Globus pallidus (tissue), 1 donor: ENCODE measurements at places on chromosomes 2 and 18.

DNA sequence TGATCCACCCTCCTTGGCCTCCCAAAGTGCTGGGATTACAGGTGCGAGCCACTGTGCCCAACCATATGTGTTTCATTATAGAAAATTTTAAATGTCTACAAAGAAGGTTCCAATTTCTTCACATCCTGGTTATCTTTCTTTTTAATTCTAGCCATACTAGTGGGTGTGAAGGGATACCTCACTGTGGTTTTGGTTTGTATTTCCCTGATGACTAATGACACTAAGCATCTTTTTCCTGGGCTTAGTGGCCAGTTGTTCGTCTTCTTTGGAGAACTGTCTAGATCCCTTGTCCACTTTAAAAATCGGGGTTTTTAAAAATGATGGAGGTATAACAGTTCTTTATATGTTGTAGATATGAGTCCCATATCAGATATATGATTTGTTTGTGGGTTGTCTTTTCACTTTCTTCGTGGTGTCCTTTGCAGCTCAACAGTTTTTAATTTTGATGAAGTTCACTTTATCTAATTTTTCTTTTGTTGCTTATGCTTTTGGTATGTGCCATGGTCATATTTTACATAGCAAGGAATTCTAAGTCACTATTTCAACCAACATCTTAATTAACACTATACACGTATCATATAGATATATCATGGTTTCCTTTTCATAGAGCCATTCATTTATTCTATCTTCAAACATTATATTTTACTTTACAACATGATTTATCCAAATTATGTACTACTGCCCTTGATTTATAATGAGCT, 135.0 kb upstream of the RIOK3 start:
- DNase-seq: no peak

DNA sequence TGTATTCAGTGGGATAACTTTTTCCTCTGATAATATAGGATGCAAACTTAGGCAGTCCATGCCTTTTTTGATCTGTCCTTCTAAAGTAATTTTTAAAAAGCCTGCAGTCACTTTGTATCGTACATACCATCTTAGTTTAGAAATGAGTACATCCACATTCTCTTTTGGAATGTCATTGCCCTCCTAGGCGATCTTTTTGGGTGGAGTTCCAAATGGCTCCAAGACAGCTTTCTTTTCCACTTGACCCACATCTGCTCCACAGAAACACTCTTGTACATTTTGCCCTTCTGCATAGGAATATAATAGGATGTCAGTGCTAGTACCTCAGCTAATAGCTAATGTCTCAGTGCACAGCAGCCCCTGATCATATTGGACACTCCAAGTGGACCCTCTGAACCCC, 21.8 kb upstream of the HTR2B start:
- no peak for DNase-seq

DNA sequence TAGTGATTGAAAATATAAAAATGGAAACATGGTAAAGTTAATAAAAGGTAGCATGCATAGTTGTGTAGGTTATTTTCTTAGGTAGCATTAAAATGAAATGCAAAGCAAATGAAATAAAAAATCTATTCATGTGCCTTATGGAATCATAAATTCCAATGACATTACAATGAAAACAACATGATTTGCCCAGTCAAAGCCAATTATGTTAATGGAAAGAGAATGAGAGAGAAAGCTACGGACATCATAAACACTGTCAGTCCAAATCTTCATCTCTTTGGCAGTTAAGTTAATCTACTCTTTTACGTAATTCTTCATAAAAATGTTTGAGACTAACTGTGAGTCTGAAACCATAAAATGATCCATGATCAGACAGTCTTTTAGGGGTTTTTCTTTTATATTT, 636.7 kb upstream of the SYT4 start:
- DNase-seq: no peak

DNA sequence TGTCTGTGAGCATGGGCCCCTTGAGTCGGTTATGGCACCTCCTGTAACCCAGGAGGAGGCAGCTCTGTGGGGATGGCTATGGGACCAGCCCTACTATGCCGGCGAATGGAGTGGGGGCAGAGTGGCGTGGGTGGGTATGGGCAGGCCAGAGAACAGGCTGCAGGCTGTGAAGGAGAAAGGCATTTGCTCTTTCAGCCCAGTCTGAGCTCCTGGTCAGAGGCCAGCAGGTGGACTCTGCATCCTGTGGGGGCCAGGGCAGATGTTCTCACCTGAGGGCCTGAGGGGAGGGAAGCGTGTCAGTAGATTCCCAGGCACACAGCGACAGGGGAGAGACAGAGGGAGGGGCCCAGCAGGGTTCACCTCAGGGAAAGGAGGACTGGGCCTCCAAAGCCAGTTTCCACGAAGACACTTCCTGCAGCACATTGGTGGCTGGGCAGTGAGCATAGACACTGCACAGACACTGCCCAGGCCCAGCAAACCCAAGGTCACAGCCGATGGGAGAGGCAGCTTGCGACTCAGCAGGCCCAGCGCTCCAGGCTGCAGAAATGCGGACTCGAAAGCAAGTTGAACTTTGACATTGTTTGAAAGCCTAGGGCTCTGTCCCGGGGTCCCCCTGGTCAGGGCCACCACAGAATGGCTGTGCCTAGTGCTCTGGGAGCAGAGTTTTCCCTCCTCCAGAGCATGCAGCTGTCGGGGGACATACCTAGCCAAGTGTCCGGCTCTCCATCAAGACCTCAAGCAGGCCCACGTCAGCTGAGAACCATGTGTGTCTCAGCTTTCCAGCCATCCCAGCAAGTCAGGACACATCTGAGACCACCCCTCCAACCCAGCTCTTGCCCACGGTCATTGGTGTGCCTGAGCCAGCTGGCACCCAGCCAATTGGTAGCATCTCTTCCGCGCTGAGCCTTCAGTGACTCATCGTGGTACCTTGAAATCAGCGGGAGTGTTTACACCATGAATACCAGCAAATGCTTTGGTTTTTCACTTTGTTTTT, 53.8 kb downstream of the TGOLN2 start:
- DNase-seq: no peak

- no peak for DNase-seq
Observed at GRCh38 chr18:60113396-60113795, 213.6 kb downstream of the PMAIP1 start.

DNA sequence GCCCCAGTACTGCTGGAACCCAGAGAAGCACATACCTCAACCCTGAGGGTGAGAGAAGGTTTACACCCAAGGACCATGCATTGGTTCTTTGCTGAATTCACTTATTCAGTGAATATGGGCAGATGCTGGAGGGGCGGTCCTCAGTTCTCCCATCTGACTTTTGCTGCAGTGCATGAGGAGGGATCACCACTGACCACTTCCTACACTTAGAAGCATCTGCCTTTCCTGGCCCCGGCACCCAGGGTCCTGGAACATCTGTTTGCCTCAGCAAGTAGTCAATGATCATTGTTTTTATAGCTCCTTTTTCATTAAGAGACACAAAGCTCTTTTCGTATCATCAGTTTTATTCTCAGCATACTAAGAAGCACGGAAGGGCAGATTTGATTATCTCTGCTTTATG, 211.4 kb downstream of the SH3RF3 start:
- no peak for DNase-seq

- DNase-seq: no peak
Observed at GRCh38 chr18:5481621-5482020, 62.2 kb downstream of the EPB41L3 start.

- DNase-seq: no peak
Observed at GRCh38 chr2:165361514-165361913, 108.0 kb upstream of the CSRNP3 start.

GRCh38 chr2:98004613-98005012, 8.9 kb upstream of the TMEM131 start:
- no peak for DNase-seq

DNA sequence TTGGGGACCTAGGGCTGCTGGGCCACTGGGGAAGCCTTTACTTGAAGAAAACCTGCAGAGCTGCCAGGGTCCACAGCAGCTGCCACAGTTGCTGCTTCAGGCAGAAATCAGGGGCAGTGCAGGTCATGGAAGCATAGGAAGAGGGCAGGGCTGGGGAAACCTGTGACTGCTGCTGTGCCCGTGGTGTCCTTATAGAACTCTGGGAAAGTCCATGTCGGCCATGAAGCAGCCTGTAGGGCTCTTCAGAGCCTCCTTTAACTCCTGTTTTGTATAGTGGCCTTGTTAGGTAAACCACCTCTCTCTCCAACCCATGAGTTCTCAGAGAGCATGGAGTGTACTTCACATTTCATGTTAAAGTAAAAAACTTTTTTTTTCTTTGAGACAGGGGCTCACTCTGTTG, 62.1 kb downstream of the SMAD4 start:
- DNase-seq: no peak

DNA sequence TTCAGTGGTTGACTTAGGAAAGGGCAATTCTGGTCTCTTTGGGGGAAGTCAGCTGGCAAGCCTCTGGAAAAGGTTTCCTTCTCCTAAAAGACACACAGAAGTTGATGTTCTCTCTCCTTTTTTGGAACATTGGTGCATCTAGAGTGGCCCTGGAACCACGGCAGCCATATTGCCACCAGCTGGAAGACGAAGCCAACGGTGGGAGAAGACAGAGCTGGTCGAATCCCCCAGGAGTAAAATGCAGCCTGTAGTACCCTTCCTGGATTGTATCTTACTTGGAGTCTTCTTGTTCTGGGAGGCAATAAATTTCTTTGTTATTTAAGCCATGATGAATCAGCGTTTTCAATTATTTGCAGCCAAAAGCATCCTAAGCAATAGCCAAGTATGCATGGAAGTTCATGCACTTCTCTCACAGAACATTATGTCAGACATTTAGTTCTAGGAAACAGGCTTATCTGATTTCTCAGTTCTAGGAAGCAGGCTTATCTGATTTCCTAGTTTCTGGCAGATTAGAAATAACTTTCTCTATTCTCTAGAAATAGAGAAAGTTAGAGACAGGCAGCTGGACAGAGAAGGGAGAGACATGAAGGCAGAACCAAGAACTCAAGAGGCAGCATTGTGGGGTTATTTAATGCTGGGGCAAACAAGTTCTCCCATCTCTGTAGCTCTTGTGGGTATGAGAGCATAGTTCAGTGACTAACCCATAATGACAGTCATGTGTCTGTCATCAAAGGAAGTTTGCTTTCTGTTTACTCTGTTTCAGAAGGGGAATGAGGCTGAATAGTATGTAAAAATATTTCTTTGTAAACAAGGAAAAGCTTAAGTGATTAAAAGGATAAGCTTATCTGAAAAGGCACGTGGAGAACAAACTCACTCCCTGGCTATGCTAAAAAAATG, 40.5 kb upstream of the NABP1 start:
- no peak for DNase-seq

GRCh38 chr2:213087040-213087439, 64.4 kb downstream of the IKZF2 start:
- DNase-seq: no peak

- DNase-seq: no peak
Observed at GRCh38 chr18:79438898-79439627, 43.3 kb downstream of the NFATC1 start.
